Hematopoietic multipotent progenitor cell treated with erythropoietin and hydrocortisone succinate and interleukin-3 and kit ligand, for 4 days (in vitro differentiated cells): ENCODE measurements at places on chromosomes 4 and X.

DNA sequence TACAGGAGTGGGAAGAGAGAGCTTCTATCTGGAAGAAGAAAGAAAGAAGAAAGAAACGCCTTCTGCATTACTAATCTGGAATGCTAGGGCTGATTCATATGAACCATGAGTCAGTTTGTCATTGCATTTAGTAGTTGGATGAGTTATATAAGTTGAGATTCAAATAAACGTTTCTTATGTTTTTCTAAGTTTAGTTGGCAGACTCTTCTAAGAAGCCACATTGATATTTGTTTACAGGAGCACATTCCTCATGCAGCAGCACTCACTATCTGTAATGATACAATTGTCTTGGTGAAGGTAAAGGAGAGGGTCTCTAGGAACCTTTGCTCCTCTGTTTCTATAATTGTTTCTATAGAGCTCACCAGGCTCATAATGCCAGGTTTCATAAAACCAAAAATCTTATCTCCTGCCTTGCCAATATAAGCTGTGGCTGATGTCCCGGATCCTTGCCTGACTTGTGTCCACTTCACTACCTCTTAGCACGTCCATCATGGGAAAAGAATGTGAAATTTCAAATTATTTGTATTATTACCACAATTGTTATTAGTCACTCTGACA is 39.5 kb downstream of the HOPX start:
- DNase-seq: no peak

DNA sequence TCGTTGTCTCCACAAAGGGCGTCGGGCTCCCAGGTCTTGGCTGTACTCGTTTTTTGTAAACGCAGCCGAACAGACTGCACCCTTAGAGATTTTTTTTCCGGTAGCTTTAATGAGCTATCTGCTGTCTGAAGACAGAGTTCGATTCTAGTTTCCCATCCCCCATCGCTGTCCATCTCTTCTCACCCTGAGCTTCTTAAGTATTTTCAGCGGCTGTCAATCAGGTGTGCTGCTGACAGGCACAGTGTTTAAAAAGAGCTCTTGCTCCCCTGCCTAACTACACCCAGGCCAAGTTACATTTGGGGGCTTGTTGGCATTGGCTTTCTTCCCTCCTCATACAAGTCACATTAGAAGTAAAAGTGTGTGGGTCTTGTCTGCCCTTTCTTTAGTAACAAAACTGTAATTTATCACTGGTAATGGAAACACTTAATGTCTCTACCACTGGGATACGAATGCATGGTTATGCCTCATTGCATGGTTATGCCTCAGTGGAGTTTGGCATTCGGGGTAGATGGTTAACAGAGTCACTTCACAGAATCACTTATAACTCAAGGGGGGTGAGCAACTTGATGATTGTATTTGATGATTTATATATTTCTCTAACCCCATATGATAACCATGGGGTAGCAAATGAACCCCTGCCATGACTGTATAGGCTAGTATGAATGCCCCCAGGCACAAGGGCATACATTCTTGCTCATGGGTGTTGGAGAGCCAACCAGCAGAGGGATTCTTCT is 1.4 kb upstream of the ARHGAP6 start:
- DNase-seq: no peak

- no peak for DNase-seq
Observed at GRCh38 chrX:107504006-107504405, 54.6 kb downstream of the FRMPD3 start.

DNA sequence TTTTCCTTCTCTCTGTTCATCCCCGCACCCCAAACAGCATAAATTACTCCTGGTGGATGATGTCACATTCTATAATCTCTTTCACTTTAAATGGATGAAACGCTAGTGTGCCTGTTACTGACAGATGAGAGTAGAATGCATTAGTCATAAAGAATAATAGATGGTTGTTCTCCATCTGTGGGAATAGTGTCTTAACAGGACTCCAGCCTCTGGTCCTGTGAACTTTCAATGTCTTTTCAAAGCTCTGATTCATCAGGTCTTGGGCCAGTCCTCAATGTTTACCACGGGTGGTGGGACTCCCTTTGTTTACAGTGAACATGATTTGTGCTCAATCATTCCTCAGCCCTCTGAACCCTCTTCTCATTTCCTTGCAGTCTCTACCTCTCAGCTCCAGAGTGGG is 182.6 kb downstream of the GABRB1 start:
- DNase-seq: no peak

DNA sequence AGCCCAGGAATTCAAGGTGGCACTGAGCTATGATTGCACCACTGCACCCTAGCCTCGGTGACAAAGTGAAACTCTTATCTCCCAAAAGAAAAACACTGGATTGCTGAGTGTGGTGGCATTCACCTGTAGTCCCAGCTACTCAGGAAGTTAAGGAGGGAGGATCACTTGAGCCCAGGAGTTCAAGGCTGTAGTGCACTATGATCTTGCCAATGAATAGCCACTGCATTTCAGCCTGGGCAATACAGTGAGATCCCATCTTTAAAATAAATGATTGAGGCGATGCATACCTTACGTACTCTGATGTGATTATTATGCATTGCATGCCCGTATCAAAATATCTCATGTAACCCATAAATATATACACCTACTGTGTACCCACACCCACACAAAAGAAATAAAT is 31.2 kb upstream of the LARP1B start:
- DNase-seq: no peak

GRCh38 chr4:37977471-37978247 is 17.5 kb downstream of the PTTG2 start:
- DNase-seq: peak; percentile 92

- DNase-seq: no peak
Observed at GRCh38 chr4:67701517-67701850, 529 bp upstream of the UBA6 start.

DNA sequence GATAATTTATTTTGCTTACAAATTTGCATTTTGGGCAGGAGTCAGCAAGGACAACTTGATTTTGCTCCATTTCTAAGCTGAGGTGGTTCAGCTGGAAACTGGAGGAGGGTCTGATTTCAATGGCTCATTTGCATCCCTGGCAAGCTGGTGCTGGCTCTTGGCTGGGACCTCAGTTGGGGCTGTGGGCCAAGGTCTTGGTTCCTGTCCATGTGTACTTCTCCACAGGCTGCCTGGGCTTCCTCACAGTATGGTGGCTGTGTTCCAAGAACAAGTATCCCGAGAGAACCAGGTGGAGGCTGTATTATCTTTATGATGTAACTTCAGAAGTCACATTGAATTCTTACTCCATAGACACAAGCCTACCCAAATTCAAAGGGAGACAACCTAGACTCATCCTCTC is 77.0 kb upstream of the STX18 start:
- no peak for DNase-seq

GRCh38 chr4:8319731-8320385 is 50.3 kb downstream of the HTRA3 start:
- peak; percentile 55 for DNase-seq

GRCh38 chrX:132015875-132016274 is 7.2 kb upstream of the STK26 start:
- DNase-seq: peak; percentile 13

DNA sequence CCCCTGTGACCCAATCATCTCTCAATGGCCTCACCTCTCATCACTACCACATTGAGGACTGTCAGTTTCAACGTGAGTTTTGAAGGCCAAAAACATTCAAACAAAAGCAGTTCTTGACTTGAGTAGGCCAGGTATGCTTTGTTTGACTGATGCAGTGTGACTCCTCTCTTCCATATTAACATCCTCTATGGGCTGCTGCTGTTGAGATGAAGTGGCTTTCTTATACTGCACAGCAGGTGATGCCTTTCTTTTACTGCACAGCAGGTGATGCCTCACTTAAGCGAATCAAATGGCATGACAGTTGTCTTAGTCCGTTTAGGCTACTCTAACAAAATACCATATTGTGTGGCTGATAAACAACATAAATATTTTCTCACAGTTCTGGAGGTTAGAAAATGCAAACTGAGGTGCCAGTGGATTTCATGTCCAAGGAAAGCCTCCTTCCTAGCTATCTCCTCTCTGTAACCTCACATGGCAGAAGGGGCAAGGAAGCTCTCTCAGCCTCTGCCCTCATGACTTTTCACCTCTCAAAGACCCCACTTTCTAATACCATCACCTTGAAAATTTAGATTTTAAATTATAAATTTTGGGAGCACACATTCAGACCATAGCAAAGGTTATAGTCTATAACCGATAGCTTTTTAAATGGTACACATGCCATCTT is 2267.9 kb upstream of the AGA start:
- no peak for DNase-seq

DNA sequence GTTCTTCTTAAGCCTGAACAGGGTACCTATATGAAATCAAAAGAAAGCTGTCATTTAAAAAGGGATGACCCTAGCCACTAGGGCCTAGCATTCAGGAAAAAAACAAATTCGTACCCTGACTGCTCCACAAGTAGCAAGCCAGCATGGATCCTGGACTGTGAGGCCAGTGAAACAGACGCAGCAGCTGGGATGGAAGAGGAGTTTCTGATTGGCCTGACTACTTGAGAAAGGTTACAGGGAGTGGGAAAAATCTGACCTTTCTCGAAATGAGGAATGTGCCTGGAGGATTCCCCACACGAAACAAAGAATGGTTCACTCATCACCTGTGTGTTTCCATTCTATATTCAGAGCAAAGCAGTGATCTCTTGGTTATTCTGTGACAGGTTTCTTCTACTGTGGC is 87.6 kb upstream of the JADE1 start:
- DNase-seq: no peak

DNA sequence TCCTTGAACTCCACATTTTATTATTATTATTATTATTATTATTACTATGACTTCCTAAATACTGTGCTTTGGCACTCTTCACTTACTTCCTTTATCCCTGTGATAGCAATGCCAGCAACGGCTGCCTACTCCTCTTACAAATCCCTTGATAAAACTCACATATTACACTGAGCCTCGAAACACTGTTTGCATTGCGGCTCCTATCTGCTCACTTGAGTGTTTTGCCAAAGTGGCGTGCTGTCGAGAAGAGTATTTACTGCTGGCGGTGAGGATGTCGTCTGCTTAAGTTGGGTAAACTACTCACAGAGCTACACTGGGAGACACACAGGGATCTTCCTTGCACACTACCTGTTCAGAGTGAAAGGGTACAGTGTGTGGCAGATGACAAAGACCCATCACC is 143.4 kb upstream of the VCX3A start:
- no peak for DNase-seq

GRCh38 chr4:108484187-108484586 is 136.2 kb upstream of the RPL34 start:
- DNase-seq: no peak
